Fibroblast of villous mesenchyme (primary cell): ENCODE measurements at places on chromosomes 12 and 14. TPM values are rescaled to one million over a fixed set of nuclear protein-coding genes. Genes with fewer than 3 reads are reported as not detected.

DNA sequence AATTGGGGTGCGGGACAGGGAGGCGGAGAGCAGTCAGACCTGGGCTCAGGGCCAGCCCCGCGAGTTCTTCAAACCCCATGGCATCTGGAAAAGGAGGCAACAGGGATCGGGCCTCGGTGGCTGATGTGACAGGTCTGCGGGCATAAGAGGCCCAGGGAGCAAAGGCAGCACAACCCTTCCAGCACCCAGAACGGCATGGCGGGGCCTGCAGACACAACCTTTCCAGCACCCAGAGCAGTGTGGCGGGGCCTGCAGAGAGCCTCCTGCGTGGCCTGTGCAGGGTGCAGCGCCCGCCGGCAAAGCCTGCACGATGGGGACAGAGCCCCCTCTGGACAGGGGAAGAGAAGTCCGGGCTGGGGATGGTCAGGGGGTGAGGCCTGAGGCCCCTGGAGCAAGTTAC lies 26.2 kb upstream of the TRAF3 start:
- no peak for DNase-seq

- DNase-seq = peak; percentile 98
These were observed 29.5 kb upstream of the OSBPL8 start for GRCh38 chr12:76588881-76589565.

- no peak for DNase-seq
These were observed 97.1 kb downstream of the SCAF11 start for GRCh38 chr12:45893240-45893639.

The PRB2 gene
- total RNA-seq = not detected in 2 replicates

DNA sequence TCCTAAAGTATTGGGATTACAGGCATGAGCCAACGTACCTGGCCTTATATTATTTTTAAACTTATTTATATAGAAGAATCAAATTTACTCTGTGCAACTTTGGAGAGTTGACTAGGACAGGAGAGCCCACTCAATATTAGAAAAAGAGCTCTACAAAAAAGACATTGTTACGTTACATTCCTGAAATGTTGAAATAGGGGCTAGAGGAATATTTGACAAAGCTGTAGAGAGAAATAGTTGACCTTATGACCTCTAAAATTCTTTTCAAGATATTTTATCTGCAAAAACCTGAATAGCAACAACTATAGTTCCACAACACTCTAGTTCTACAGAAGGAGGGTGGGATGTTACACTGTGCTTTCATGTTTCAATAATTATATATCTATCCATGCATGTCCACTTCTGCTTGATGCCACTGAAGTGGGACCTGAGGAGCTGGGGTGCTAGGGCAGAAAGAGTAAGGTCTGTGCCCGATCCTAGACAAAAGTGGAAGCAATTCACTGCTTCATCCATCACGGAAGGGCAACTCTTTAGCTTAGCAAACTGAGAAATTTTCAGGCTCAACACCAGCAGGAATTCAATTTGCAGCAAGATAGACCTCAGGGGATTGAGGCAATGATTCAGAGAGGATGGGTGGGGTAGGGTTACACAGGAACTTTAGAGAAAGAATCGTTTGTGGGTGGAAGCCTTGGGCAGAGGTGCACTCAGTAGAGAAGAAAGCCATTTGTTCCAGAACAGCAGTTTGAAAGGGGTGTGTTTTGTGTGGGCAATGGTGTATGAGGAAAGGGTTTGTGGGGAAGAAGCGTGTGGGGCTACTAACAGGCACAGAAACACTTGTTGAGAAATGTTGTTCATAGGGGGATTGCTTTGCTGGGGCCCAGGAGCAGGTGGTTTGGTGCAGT lies 16.0 kb upstream of the RNASE10 start:
- no peak for DNase-seq

DNA sequence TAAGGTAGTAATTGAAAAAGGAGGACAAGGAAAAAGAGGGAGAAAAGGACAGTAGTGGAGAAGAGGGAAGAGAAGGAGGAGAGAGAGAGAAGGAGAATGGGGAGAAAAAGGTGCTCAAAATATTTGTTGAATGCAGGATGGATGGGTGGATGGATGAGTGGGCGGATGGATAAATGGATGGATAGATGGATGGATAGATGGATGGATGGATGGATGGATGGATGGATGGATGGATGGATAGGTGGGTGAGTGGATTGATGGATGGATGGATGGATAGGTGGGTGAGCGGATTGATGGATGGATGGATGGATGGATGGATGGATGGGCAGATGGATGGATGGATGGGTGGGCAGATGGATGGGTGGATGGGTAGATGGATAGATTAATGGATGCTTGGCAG lies 21.3 kb upstream of the C14orf132 start:
- DNase-seq = no peak

The PAPLN gene
- 1.6 and 4.3 TPM in 2 replicates for total RNA-seq
